ENCODE measurements at places on chromosomes 2 and 18. TPM values are rescaled to one million over a fixed set of nuclear protein-coding genes. Genes with fewer than 3 reads are reported as not detected.

Gene EEF1B2
- total RNA-seq, result 596 TPM

DNA sequence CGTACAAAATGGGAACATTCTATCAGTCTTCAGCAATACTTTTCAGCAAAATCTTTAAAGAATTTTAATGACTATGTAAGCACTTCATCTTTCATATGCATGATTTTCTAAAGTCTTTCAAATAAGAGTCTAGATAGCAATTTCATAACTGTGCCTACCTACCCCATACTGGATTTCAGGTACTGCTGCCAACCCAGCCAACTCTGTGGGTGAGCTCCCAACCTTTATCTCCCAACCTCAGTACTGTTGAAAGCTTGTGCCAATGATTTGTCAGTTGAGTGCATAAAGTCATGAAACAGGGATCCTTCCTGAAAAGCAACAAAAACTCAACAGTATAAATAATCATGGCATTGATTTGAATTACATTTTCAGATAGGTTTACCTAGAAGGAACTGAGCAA lies 296.9 kb downstream of the PID1 start:
- no peak for DNase-seq

Gene REG3A
- not detected for total RNA-seq

- DNase-seq, result peak; percentile 6
These were observed 93.1 kb downstream of the LRP1B start for GRCh38 chr2:142037744-142038143.

GRCh38 chr2:12090072-12090471 lies 343.6 kb downstream of the LPIN1 start:
- DNase-seq, result no peak

GRCh38 chr2:109322641-109323040 lies 193.6 kb downstream of the SH3RF3 start:
- DNase-seq, result no peak

GRCh38 chr2:64462940-64463700 lies 9.2 kb downstream of the LGALSL start:
- no peak for DNase-seq

DNA sequence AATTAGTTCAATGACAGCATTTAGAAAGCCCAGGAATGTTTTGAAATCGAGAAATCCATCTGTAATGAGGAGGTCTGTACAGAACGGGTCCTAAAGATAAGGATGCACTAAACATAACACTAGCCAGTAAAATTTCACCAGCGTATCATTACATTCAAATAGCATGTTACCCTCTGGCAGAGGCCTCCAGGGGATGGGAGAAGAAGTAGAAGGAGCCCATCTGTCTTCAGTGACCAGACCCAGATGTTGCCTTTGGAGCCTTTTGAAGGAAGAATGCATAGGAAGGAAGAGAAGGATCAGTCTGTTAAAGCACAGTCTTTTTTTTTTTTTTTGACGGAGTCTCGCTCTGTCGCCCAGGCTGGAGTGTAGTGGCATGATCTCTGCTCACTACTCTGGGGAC lies 86.1 kb upstream of the BCL2L11 start:
- DNase-seq, result no peak

Gene AMER3
- total RNA-seq, result not detected

GRCh38 chr2:115386465-115386864 lies 944.0 kb downstream of the DPP10 start:
- no peak for DNase-seq

DNA sequence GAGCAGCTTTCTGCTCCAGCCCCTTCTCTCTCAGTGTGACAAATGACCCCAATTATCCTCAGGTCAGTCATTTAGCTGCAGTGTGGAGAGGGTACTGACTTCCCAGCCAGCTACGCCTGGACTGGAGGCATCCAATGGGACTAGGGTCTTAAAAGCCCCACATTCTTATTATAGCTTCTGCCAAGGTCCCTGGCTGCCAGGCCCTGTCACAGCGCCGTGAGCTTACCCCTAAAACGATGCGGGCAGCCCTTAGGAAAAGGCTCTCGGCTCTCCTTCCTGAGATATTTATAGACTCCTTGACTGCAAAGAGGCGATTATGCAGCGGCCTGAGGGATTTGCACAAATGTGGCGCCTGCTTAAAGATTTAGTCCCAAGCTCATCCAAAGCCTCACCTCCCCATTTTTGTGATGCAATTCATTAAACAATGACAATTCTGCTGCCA lies 69.2 kb upstream of the EDAR start:
- no peak for DNase-seq

GRCh38 chr2:120105360-120105759 lies 92.5 kb downstream of the EPB41L5 start:
- DNase-seq, result no peak

DNA sequence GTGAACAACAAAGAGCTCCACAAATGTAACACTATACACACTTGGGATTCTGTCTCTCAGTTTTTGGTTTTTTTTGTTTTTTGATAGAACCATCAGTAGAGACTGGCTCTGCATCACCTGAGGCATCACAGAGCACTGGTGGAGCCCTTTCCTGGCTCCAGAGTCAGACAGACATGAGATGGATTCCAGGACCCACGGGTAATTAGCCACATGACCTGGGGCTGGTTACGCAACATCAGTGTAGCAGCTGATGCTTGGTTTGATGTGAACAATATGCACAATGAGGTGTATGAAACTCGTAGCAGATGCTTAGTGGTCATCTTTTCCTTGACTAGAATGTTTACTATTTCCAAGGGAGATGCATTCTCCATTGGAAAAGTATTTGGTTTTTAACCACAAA lies 40.7 kb downstream of the CMPK2 start:
- DNase-seq, result no peak

Gene INHA
- total RNA-seq, result 1.5 TPM

GRCh38 chr2:197308996-197309690 lies 1.4 kb downstream of the ANKRD44 start:
- DNase-seq, result no peak

Gene TPO
- not detected for total RNA-seq

GRCh38 chr2:191150230-191150599 lies 579 bp downstream of the STAT4 start:
- DNase-seq, result no peak

- DNase-seq, result peak; percentile 60
These were observed 182.9 kb downstream of the DYM start for GRCh38 chr18:49277395-49278036.

DNA sequence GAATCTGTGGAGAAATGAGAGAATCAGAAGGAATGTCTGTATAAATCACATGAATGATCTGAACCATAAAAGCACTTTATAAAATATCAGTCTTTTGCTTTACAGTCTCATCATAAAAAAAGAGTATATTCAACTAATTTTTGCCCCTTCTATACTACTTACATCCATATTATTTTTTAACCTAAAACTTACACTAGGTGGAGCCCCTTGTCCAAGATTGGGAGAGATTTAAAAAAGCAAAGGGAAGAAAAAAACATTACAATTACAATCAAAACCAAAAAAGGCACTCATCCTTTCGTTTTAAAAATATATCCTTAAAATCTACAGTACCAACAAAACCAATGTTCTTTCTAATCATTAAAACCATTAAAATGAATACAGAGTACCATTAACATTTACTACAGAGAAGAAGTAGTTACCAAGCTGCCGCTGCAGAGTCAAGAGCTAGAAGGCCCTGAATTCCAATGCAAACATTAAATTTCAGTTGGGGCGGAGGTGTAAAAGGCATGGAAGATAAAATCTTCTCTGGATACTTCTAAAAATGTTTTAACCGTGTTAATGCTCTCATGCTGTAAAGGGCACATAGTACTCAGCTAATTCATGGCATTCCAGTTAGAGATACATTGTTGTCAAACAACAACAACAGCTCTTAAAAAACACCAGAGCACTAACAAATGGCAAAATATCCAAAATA lies 56.7 kb upstream of the EPB41L3 start:
- DNase-seq, result peak; percentile 39

DNA sequence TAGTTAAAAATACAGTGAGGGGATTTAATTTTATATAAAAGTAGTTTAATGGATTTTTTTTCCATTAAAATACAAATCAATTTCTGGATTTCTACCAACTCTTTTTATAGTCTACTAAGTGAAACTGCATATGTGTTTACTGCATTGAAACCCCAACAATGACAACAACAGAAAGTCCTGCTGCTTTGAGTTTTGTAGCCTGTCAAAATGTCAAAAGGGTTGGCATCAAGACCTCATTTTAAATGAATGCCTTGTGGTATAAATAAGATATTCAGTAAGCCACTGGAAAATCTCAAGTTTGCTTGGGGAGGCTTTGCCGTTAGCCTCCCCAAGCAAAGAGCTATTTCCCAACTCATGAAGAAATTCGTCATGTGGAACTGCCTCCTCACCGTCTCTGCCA lies 440.3 kb upstream of the HNMT start:
- DNase-seq, result no peak
